NCI-H1930 (cell line): ENCODE measurements at places on chromosomes 6 and 20.

DNA sequence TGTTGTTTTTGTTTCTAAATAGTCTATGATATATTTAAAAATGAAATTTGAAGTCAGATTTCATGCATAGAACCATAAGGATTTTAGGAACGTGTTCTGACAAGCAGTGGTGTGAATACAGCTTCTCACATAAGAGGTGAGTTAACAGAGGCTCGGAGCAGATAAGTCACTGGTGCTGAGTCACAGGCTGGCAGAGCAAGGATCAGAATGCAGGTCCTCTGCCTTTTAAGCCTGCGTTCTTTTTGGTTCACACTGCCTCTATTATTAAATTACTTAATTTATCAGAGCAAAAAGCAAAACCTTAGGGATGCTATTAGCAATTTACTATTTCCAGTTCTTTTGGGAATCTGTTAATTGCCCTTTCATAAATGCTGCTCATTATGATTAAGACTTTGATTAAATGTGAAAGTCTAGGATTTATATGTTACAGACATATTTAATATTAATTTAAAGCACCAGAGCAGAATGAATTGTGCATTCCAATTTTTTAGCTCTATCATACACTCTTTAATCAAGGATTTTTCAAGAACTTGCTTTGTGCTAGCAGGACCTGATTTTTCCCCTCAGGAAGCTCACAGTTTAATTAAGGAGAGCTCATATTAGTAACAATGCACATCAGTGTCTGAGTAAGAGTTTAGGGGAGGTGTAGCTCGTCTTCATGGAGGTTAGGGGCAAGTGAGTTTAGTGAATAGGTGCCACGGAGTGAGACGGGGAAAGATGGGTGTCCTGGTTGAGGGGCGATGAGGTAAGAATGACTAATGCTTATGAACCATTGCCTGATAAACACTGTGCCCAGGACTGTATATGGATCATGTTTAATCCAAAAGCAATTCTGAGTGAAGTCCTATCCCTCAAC is 212.7 kb upstream of the AGPAT4 start:
- no peak for DNase-seq

- DNase-seq, result no peak
These were observed 19.2 kb downstream of the CST8 start for GRCh38 chr20:23510000-23510590.

- no peak for DNase-seq
These were observed 13.0 kb upstream of the HLA-DQB1 start for GRCh38 chr6:32679492-32679891.

- no peak for DNase-seq
These were observed 949 bp downstream of the KIFC1 start for GRCh38 chr6:33392595-33392948.

DNA sequence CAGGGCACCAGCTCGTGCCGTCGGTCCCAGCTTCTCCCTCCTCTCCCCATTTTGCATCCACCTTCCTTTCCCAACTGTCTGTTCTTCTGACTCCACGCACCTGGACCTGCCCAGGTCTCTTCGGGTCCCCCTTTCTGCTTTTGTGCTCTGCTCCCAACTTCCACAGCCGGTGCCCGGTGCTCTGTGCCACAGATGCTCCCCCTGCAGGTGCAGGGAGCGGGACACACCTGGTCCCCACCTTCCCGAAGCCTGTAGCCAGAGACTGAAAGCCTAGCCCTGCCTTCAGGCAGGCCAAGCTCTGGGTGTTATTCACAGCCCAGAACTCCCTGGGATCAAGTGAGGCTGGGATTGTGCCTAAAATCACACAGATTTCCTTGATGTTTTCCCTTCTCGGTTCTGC is 24.6 kb upstream of the BMP7 start:
- no peak for DNase-seq
